Breast epithelium (tissue), 4 donors: ENCODE measurements at places on chromosomes 5 and 9. TPM values are rescaled to one million over a fixed set of nuclear protein-coding genes. Genes with fewer than 3 reads are reported as not detected.
A peak's percentile ranks its signal among the peaks of the same experiment; 100 is the strongest.

- peak; percentile 98 for DNase-seq
- peak overlapping the region; percentile 94 for H3K27ac ChIP-seq
- H3K36me3 ChIP-seq: no peaks in the 10 kb centered on the region
- no peak overlapping the region for H3K4me3 ChIP-seq
- H3K4me1 ChIP-seq: peaks cover 38% of the 10 kb centered on the region
Observed at GRCh38 chr5:178123966-178124925, 6.6 kb upstream of the RMND5B start.

DNA sequence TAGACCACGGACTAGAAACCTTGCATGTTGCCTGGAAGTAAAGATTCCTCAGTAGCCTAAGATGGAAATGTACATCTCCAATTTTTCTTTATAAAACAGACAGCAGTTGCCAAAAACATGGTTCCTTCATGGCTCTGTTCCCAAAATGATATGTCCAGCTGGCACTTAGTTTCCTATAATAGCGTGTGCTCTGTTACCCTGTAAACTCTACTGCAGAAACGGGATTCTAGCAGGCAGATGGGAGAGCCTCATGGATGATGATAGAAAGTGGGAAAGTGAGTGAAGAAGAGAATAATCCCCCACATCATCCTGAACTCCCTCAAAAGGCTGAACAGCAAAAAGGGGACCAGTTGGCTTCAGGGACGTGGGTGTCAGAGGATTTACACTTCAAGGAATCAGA is 118.2 kb downstream of the FRMD3 start:
- H3K27ac ChIP-seq: no peak overlapping the region
- no peaks in the 10 kb centered on the region for H3K36me3 ChIP-seq
- H3K4me3 ChIP-seq: no peak overlapping the region
- no peaks in the 10 kb centered on the region for H3K27me3 ChIP-seq
- no peaks in the 10 kb centered on the region for H3K4me1 ChIP-seq

GRCh38 chr9:115291841-115292240 is 173.9 kb upstream of the TNC start:
- no peaks in the 10 kb centered on the region for H3K36me3 ChIP-seq
- no peaks in the 10 kb centered on the region for H3K27me3 ChIP-seq
- no peak for DNase-seq
- no peaks in the 10 kb centered on the region for H3K4me1 ChIP-seq

SLC6A3 gene
- 0.32 TPM for total RNA-seq

DNA sequence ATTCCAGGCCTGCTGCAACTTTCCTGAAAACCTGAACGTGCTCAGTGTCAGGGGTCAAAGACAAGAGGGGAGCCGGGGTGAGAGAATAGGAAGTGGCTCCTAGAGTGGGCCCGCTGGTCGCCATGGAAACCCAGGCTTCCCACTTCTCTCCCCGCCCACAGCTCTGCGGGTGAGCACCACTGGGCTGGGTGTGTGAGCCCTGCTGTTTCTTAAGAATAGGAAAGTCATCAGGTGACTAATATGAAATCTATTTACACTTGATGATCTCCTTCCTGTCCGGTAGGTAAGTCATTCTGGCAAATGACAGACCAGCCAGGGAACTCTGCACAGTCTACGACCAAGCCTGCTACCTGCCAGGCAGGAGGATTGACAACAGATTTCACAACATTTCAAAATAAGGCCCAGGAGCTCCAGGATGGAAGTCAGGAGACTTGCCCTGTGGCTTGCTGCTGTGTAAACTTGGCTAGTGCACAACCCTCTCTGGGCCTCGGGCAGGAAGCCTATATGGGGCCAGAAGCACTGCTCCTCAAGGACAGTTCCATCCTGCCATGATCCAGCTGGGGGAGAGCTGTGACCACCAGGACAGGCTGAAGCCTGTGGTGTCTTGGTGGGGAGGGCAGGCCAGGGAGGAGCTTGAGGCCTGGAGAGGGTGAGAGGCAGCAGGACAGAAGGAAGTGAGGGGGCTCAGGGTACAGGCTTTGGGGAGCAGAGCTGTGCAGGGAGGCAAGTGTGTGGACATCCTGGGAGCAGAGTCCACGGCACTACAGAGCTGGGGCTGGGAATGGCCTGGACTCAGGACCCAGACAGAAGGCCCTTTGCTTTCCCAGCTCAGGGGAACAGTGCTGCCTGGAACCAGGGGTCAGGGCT is 60.6 kb downstream of the SHB start:
- peak; percentile 64 for DNase-seq
- peak overlapping the region; percentile 65 for H3K27ac ChIP-seq
- H3K27me3 ChIP-seq: no peaks in the 10 kb centered on the region
- H3K4me3 ChIP-seq: no peak overlapping the region

DNAI1 gene
- 1.6 TPM for total RNA-seq

GRCh38 chr9:87812375-87813118 is 70.1 kb upstream of the SPATA31E1 start:
- H3K36me3 ChIP-seq: no peaks in the 10 kb centered on the region
- no peaks in the 10 kb centered on the region for H3K4me1 ChIP-seq
- H3K27ac ChIP-seq: no peak overlapping the region
- DNase-seq: no peak
- H3K27me3 ChIP-seq: no peaks in the 10 kb centered on the region
- H3K4me3 ChIP-seq: no peak overlapping the region

DNA sequence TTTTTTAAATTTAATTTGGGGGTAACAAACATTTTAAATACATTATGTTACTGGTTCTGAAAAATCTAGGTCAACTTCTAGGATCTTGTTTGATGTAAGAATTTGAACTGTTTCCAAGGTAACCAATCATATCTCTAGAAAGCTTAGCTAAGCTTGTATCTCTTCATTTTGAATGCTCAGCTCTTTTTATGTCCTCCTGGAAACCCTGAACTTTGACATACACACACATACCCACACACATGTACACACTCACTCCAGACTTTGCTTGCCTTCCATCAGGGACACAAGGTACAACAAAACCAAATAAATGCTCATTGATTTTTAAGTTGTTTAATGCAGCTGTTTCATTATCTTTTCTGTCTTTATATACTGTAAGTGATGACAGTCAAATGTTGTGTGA is 178.5 kb downstream of the RAB3C start:
- H3K4me3 ChIP-seq: no peak overlapping the region
- H3K4me1 ChIP-seq: no peaks in the 10 kb centered on the region
- no peaks in the 10 kb centered on the region for H3K27me3 ChIP-seq
- H3K27ac ChIP-seq: no peak overlapping the region
- no peaks in the 10 kb centered on the region for H3K36me3 ChIP-seq

- no peaks in the 10 kb centered on the region for H3K4me1 ChIP-seq
- peaks cover 5% of the 10 kb centered on the region for H3K36me3 ChIP-seq
- H3K4me3 ChIP-seq: no peak overlapping the region
- peak overlapping the region; percentile 29 for H3K27ac ChIP-seq
Observed at GRCh38 chr5:154818471-154819116, 31.8 kb downstream of the FAXDC2 start.

DNA sequence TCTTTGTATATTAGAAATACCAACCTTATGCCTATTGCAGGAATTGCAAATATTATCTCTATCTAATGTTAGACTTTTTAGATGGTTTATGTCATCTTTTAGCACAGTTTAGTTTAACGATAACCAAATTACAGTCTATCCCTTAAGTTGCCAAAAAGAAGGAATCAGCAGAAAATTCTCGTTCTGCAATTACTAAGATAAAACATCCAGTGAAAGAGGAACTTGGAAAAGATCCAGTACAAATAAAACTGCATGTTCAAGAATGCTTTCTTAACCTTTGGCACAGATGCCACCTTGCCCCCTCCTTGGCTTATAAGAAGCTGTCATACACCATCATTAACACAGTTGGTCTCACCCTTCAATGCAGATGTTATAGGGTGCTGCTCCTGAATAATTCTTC is 124.0 kb downstream of the SEMA5A start:
- no peak for DNase-seq
- no peak overlapping the region for H3K27ac ChIP-seq
- H3K4me3 ChIP-seq: no peak overlapping the region
- no peaks in the 10 kb centered on the region for H3K27me3 ChIP-seq
- H3K36me3 ChIP-seq: no peaks in the 10 kb centered on the region
- H3K4me1 ChIP-seq: no peaks in the 10 kb centered on the region

SLC22A4 gene
- total RNA-seq: 1.3 TPM

GRCh38 chr5:134503088-134503936 is 22.2 kb upstream of the JADE2 start:
- H3K27me3 ChIP-seq: no peaks in the 10 kb centered on the region
- no peak for DNase-seq

- no peak overlapping the region for H3K4me3 ChIP-seq
- H3K36me3 ChIP-seq: no peaks in the 10 kb centered on the region
- no peaks in the 10 kb centered on the region for H3K4me1 ChIP-seq
- H3K27ac ChIP-seq: no peak overlapping the region
Observed at GRCh38 chr9:131031005-131031641, 22.1 kb downstream of the LAMC3 start.

TAF11L4 gene
- total RNA-seq: not detected

DNA sequence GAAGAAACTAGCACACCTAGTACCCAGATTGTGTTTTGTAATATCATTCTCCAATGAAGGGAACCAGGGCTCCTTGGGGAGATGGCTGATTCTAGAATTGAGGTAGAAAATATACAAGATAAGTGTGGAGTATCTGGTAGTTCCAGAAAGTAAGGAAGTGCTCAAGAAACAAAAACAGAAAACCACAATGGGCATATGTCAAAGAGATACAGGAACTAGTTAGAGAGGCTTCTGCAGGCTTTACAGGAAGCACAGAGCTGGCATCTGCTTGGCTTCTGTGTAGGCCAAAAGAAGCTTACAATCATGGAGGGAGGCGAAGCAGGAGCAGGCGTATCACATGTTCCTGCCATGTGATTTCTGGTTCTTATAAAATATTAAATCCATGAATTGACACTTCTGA is 105.7 kb upstream of the TMEM161B start:
- DNase-seq: no peak
- no peaks in the 10 kb centered on the region for H3K27me3 ChIP-seq

GRCh38 chr5:15757103-15757502 is 257.1 kb downstream of the FBXL7 start:
- H3K27ac ChIP-seq: no peak overlapping the region
- H3K36me3 ChIP-seq: no peaks in the 10 kb centered on the region
- no peak overlapping the region for H3K4me3 ChIP-seq
- H3K27me3 ChIP-seq: no peaks in the 10 kb centered on the region
- no peaks in the 10 kb centered on the region for H3K4me1 ChIP-seq

LCN15 gene
- total RNA-seq: not detected

PAEP gene
- total RNA-seq: not detected

GRCh38 chr5:178398901-178399700 is 166.5 kb upstream of the PHYKPL start:
- H3K4me3 ChIP-seq: no peak overlapping the region
- no peaks in the 10 kb centered on the region for H3K27me3 ChIP-seq
- DNase-seq: no peak
- no peak overlapping the region for H3K27ac ChIP-seq
- H3K36me3 ChIP-seq: no peaks in the 10 kb centered on the region
- no peaks in the 10 kb centered on the region for H3K4me1 ChIP-seq

DNA sequence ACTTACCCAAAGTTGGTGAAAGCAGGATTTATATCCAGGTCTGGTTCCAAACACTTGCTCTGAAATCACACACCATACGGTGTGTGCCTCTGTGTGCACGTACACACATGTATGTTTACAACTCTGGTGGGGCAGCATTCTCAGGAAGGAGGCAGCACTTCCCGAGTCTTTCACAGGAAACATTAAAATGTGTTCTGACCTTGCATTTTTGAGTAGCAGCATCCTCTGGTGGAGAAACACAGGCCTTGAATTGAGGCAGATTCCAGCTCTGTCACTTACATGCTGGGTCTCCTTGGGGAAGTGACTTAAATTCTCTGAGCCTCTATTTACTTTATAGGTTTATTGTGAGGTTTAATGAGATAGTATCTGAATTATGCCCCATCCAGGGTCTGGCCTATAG is 126.4 kb downstream of the RGS3 start:
- peaks cover 9% of the 10 kb centered on the region for H3K4me1 ChIP-seq
- H3K36me3 ChIP-seq: no peaks in the 10 kb centered on the region
- H3K4me3 ChIP-seq: no peak overlapping the region
- H3K27ac ChIP-seq: peak overlapping the region; percentile 92
- H3K27me3 ChIP-seq: no peaks in the 10 kb centered on the region
- DNase-seq: no peak

GRCh38 chr9:121222524-121223171 is 21.0 kb upstream of the RAB14 start:
- no peak overlapping the region for H3K27ac ChIP-seq
- no peak overlapping the region for H3K4me3 ChIP-seq
- no peaks in the 10 kb centered on the region for H3K27me3 ChIP-seq

- H3K27ac ChIP-seq: peak overlapping the region; percentile 64
- no peak overlapping the region for H3K4me3 ChIP-seq
- no peaks in the 10 kb centered on the region for H3K27me3 ChIP-seq
- H3K36me3 ChIP-seq: no peaks in the 10 kb centered on the region
- peaks cover 28% of the 10 kb centered on the region for H3K4me1 ChIP-seq
- DNase-seq: no peak
Observed at GRCh38 chr5:80191991-80192398, 63.9 kb downstream of the SERINC5 start.

DNA sequence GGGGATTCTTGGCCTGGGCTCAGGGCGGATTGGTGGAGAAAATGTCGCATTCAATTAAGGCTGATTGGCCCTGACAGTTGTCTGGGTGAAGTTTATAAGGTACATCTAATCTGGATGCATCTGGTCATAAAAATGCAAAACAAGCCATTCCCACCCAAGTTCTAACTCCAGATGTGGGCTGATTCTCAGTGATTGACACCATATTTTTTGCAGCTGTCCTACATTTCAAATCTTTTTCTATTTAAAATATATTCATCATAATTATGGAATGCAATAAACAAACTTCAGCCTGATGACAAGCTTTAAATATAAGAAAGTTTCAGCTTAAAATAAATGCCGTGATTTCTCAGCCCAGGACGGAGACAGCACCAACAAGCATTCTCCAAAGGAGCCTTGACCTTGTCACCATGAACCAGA is 146.4 kb upstream of the SMIM23 start:
- no peak for DNase-seq
- H3K36me3 ChIP-seq: no peaks in the 10 kb centered on the region
- H3K4me3 ChIP-seq: no peak overlapping the region
- H3K27me3 ChIP-seq: no peaks in the 10 kb centered on the region
- H3K4me1 ChIP-seq: no peaks in the 10 kb centered on the region
- no peak overlapping the region for H3K27ac ChIP-seq

ENHO gene
- 1.8 TPM for total RNA-seq

GRCh38 chr9:19193029-19193324 is 37.5 kb upstream of the DENND4C start:
- H3K27ac ChIP-seq: no peak overlapping the region
- H3K36me3 ChIP-seq: no peaks in the 10 kb centered on the region
- H3K27me3 ChIP-seq: no peaks in the 10 kb centered on the region
- DNase-seq: no peak
- H3K4me1 ChIP-seq: no peaks in the 10 kb centered on the region
- no peak overlapping the region for H3K4me3 ChIP-seq

- no peaks in the 10 kb centered on the region for H3K4me1 ChIP-seq
- DNase-seq: no peak
- peak overlapping the region; percentile 90 for H3K4me3 ChIP-seq
- no peaks in the 10 kb centered on the region for H3K36me3 ChIP-seq
- peak overlapping the region; percentile 88 for H3K27ac ChIP-seq
Observed at GRCh38 chr5:122077366-122078115, 518 bp downstream of the LOX start.

- no peaks in the 10 kb centered on the region for H3K4me1 ChIP-seq
- no peak for DNase-seq
- H3K4me3 ChIP-seq: no peak overlapping the region
Observed at GRCh38 chr9:29144476-29144875, 1571.2 kb upstream of the C9orf72 start.

PSD2 gene
- total RNA-seq: not detected
